ENCODE measurements at places on chromosomes 7 and 10. TPM values are rescaled to one million over a fixed set of nuclear protein-coding genes. Genes with fewer than 3 reads are reported as not detected.

DNA sequence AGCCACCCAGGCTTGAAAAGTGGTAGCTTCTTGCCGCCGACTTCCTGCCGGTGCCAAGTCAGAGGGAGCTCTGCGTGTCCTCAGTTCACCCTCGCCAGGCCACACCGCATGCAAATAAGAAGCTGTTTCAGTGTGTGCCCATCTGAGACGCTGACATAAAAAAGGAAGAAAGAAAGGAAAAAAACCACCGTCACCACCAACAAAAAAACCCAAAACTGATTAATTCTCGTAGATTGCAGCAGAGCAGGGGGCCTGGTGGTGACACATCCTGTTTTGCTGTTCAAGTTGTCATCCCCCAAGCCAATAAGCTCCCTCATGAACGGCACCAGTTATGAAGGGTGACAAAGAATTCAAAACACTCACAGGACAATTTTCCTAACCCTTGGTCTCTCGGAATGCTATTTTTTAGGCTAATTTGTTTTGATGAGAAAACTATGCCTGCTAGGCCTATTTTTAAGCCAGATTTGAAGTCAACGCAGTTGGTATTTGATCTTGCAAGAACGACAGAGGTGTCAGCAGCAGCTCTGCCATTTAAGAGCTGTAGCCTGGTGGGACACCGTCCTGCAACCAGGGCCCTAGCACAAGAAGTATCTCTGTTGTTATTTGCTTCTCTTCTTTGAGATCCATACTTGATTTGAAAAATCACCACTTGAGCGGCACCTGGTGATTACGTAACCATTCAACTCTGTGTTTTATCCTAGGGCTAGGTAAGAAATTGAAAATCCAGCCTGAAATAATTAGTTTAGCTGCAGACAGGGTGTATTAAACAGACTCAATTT lies 145.6 kb downstream of the PFKFB3 start:
- peak; percentile 74 for DNase-seq

- no peak for DNase-seq
Measured at GRCh38 chr7:102097601-102098161, 189.0 kb upstream of the SH2B2 start.

DNA sequence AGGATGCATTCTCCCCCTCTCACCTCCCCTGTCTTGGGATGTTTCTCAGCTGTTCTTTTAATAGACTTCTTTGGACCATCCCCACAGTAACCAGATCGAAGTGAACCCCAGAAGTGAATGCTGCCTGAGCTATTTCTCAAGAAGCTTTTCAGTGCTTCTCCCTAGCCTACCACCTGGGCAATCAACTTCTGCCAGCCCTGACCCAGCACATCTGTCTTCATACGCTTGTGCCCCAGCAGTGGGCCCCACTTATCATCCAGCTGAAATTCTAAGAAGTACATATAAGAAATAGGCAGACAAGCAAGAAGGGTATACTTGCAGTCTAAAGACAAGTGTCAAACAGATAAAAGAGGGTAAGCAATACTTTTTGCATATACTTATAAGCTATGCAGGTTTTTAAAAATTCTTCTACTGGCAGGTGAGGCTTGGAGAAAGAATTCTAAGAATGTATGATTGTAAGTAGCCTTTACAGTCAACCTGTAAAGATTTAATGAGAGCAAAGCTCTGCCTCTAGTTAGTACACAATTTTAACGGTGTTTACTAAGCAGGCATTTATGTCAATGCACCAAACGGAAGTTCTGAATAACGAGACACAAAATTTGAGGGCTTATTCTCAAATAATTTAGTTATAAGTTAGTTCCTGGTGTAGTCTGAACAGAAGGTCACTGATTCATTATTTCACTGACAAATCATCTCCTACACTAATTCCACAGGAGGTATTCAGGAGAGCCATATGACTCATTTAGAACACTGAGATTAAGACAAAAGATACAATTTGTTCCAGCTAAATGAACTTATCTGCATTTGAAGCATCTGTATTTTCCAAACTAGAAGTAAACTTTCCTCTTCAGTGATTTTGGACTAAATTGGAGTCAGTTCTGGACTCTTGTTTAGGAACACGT lies 83.3 kb downstream of the RNLS start:
- peak; percentile 49 for DNase-seq

DNA sequence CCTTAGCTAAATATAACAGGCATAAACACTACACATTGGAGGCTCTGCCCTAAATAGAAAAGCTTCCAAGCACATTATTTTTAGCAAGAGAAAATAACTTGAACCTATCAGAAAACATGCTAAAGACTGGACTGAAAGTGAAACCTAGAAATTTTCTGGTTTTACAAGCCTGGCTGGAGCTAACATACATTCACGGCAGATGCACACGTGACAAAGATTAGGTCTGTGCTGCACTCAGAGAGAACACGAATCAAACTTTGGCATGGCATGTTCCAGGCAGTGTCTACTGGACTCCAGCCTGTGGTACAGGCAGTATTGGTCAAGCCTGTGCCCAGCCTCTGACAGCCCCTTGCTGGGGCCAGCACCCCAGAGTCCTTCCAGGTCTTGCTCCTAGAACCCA lies 94.1 kb upstream of the PCBD1 start:
- no peak for DNase-seq

DNA sequence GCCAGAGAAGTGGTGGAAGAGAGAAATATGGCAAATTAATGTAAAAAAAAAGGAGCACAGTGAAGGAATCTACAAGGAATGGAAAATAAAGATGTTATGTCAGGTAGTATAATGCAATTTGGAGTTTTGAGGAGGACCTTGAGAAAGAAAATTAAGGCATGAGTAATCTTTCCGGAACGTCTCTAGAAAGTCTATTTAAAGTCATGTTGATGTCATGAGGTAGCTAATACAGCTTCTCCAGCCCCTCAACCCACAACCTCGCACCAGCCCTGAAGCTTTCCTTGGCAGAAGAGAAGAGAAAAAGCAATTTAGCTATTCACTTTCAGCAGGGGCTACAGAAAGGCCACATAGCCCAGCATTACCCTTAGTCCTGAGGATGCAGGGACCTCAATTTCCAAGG lies 22.5 kb downstream of the TRDMT1 start:
- no peak for DNase-seq

THNSL1 gene
- total RNA-seq: 4.6 TPM

LRRN3 gene
- total RNA-seq: 0.38 TPM
